Heart left ventricle (tissue), 16 donors: ENCODE measurements at places on chromosomes 6 and 20. TPM values are rescaled to one million over a fixed set of nuclear protein-coding genes. Genes with fewer than 3 reads are reported as not detected.

MEI4 gene
- total RNA-seq = 0.16 TPM

TP53TG5 gene
- total RNA-seq = 3.2 TPM

SOX18 gene
- total RNA-seq = 37.4 TPM

MYCT1 gene
- total RNA-seq = 14.6 TPM

TDRD6 gene
- 0.13 TPM for total RNA-seq

SFTA2 gene
- total RNA-seq = not detected

ERGIC3 gene
- total RNA-seq = 152 TPM

BHLHE23 gene
- total RNA-seq = not detected

PDE10A gene
- total RNA-seq = 12.8 TPM

CCN6 gene
- not detected for total RNA-seq

NKAPL gene
- total RNA-seq = 5.2 TPM

GRCh38 chr6:16973051-16973450 lies 128.8 kb upstream of the STMND1 start:
- DNase-seq = no peak

- peak; percentile 78 for DNase-seq
These were observed 27.9 kb downstream of the PPARD start for GRCh38 chr6:35370124-35370741.

- DNase-seq = peak; percentile 50
These were observed 16.6 kb upstream of the EZR start for GRCh38 chr6:158835616-158836221.

DNA sequence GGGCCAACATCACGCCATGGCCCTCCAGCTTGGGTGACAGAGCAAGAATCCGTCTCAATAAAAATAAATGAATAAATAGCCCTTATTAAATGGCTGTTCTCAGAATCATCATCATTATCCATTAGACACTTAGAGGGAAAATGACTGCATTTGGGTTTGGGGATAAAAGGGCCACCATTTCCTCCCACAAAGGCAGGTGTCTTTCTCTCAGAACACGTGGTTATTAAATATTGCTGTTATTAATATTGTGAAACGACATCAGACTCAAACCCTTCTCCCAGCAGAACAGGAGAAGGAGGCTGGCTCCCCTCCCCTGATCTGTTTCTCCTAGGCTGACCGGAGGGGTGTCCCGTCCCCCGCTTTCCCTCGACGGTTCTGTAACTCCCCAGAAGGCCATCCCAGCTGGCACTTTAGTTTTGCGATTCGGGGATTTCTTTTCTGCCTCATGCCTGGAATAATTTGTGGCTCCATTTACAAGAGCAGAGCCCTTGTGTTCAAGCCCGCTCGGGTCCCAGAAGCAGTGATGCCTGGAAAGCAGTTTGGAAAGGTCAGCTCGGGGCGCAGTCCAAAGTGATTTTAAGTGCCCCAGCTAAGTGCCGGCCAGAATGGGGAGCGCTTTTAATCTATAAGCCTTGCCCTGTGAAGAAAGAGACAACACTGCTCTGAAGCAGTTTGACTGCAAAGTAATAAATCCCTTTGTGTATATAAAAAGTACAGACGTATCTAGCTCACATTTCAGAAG lies 41.9 kb downstream of the EYA2 start:
- DNase-seq = no peak

DNA sequence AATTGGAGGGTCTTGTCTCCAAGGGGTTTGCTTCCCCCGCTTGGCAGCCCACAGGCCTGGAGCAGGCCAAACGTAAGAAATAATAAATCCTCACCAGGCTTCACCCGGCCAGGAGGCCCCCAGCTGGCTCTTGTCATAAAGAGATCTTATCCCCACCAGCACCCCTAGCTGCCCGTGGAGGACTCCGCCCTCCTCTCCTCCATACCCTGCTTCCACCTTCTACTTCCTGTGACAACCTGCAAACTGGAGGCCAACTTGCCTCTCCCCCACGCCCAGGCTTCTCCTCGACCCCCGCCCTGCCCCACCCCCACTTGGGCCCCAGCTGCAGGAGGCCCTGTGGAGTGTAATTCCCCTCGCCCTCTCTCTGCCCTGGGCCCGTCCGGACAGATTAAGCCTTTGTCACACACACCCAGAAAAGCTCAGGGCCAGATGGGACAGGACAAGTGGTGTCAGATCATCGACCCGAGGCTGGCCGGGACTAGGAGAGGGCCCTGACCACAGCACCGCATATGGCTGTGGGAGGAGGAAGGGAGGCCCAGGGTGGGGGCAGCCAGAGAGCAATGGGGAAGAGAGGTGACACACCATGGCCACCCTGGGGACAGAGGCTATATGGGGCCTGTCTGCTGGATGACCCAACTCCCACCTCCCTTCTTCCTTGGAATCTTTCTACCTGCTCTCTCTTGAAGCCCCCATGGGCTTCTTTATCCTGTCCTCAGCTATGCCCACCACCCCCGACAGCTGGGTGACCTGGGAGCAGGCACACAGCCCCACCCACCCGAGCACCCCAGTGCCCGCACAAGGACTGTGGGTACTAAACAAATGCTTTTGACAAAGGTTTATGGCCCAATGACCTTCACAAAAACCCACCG lies 3.9 kb downstream of the NOL4L start:
- DNase-seq = no peak

- no peak for DNase-seq
These were observed 291.5 kb upstream of the EYS start for GRCh38 chr6:65998544-65998943.

GRCh38 chr6:36493859-36494258 lies 51.1 kb downstream of the KCTD20 start:
- DNase-seq = no peak

DNA sequence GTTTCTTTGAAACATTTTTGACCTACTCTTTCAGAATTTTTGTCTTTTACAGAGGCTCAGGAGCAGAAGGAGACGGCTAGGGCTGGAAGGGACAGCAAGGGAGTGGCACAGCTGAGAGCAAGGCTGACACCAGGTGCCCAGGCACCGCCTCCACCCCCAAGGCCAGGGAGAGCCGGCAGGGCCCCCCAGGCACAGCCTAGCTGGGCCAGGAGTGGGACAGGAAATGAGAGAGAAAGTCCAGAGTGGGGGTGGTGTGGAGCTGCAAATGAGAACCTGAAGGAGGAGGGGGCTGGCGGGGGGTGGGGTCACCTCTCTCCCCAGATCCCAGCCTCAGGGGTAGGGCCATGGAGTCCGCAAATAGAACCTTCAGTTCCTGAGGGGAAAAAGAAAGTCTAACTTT lies 236.7 kb downstream of the CDC5L start:
- no peak for DNase-seq

DNA sequence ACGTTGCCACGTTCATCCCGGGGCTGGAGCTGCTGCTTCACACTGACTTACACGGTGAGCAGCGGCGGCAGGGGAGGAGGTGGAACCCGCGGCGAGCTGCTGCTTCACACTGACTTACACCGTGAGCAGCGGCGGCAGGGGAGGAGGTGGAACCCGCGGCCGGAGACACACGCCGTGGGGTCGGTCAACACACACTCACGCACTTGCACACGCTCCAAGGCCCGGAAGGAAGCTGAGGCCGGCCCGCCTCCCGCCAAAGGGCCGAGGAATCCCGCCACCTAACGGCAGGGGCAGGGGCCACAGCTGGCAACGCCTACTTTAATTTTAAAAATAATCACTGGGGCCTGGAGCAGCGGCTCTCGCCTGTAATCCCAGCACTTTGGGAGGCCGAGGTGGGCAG lies 94.4 kb upstream of the FOXC1 start:
- DNase-seq = no peak

DNA sequence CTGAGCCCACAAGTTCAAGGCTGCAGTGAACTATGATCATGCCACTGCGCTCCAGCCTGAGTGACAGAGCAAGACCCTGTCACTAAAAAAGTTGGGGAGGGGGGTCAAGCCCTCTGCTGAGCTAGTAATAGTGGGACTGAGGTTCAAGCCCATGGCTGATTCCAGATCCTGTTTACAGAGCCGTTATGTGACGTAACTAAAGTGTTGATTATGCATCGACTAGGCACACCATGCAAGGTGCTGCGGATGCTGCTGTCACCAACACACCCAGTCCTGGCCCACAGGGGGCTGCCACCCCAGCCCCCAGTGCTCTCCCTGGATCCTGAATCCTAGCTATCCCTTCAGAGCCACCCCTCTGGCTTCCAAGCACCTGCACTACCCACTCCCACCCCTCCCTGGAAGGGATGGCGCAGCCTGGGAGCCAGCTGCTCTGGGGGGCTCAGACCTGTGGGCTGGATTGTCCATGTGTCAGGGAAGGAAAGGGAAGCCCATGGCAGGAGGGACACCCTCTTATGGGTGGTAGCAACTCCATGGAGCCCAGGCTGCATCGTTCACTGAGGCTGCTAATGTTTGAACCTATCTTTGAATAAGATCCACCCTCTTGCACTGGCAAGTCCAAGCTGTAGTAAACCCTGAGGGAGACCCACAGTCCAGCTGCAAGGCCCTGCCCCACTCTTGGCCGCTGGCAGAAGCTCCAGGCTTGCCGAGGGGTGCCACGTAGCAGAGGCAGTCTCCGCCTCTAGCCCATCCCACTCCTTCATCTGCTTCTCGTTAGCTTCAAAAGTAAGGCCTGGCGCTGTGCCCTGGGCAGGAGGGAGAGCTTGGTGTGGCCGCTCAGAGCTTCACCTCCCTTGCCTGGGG lies 95.0 kb downstream of the SNX5 start:
- DNase-seq = peak; percentile 88

- no peak for DNase-seq
These were observed 290.2 kb downstream of the BTBD3 start for GRCh38 chr20:12207875-12208274.

DNA sequence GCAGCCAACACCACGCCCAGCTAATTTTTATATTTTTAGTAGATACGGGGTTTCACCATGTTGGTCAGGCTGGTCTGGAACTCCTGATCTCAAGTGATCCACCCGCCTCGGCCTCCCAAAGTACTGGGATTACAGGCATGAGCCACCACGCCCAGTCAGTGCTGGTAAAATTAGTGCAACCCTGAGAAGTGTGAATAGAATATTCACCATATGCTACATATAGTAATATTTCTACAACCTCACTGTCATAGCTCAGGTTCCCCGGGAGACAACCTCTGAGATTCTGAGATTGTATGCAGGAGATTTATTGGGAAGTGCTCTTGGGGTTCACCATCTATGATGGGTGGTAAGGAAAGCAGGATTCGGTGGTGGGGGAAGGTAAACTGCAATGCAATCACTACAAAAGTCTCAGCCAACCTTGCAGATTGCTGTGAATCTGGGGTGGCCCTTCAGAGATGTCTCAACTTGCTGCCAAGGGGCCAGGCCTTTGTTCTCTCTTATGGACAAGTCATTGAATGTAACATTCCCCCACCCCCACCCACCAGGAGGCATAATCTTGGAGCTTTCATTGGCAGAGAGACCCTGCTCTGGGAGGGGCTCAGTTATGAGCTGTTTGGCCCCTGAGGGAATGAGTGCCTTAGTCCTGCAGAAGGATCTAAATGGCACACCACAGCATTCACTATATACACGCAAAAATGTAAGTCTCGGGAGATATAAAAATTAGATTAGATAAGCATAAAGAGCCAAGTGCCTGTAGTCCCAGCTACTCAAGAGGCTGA lies 34.0 kb upstream of the SEC63 start:
- DNase-seq = no peak

DNA sequence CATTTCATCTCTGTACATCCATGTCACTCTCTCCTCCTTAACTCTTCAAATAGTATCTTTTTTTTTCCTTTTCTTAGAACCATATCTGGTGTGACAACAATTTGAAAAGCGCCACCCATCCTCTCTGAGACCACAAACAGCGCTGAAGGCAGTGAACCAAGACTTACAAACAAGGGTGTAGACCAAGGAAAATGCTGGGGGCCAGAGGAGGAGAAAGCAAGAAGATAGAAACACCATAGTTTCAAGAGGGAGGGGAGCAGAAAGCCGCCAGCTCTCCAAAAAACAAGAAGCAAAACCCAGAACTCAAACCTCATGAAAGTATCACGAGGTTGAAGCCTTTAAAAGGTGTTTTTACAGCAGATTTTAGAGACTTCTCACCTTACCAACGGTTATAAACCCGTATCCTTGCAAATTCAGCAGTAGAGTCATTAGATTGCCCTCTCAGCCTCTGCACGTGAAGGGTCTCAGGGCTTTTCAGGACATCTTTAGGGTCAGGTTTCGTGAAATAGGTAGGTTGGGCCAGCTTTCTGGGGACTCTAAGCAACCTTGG lies 13.3 kb upstream of the RIPOR2 start:
- DNase-seq = no peak

DNA sequence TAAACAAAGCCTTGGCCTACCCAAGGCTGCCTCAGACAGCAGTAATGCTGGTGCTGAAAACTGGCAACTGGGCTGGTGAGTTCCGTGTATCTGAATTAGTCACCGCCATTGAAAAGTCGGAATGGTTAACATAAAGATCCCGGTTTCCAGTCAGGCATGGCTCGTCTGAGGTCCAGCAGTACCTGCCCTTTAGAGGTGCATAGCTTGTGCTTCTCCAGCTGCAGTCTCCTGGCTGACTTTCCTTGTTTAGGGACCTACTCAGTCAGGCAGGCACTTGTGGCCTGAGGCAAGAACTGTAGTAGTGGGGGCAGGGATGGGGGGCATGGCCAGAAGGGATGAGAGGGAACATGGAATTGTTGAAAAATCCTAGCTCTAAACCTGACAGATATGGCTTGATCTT lies 101.6 kb downstream of the FYN start:
- no peak for DNase-seq

GRCh38 chr6:53920881-53921280 lies 126.1 kb downstream of the LRRC1 start:
- DNase-seq = no peak

DNA sequence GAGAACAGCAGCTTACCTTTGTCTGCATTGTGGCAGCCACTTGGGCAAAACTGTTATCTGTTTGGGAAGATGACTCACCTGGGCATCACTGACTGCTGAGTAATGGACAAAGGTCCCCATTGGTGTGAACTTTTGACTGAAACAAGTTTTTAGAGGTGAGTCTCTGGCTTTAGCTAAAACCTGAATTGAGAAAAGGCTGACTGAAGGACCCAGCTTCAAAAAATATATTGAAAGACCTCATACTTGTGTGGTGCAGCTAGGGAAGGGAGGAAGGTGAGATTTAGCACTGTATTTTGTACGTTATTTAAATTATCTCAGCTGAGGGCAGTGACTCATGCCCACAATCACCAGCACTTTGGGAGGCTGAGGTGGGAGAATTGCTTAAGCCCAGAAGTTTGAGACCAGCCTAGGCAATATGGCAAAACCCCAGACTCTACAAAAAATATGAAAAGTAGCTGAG lies 4.5 kb upstream of the CITED2 start:
- no peak for DNase-seq

GRCh38 chr6:166643891-166644590 lies 17.0 kb upstream of the RPS6KA2 start:
- DNase-seq = no peak

- no peak for DNase-seq
These were observed 239.4 kb downstream of the PTPRK start for GRCh38 chr6:128280960-128281359.

GRCh38 chr6:53937461-53937860 lies 142.7 kb downstream of the LRRC1 start:
- DNase-seq = no peak
